ENCODE measurements at places on chromosomes 5 and 9.
A peak's percentile ranks its signal among the peaks of the same experiment; 100 is the strongest.

DNA sequence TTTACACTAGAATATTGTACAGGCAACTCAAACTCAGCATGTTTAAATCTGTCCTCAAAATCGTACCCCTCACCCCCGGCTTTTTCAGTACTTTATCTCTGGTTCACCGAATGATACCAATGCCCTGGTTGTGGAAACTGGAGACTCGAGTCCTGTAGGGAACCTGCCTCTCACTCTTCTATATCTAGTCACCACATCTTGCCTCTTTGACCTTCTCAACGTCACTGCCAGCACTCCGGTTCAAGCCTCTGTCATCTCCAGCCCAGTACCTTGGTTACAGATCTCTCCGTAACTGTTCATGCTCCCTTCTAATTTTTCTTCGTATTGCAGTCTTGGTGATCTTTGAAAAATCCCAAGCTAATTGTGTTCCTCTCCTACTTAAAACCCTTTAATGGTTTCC lies 6.7 kb downstream of the SLC44A1 start:
- DNase-seq: no peak

- DNase-seq: peak; percentile 71
These were observed 2.1 kb downstream of the SH2D3C start for GRCh38 chr9:127776195-127776923.

GRCh38 chr5:139799359-139799758 lies 3.8 kb downstream of the PSD2 start:
- no peak for DNase-seq

DNA sequence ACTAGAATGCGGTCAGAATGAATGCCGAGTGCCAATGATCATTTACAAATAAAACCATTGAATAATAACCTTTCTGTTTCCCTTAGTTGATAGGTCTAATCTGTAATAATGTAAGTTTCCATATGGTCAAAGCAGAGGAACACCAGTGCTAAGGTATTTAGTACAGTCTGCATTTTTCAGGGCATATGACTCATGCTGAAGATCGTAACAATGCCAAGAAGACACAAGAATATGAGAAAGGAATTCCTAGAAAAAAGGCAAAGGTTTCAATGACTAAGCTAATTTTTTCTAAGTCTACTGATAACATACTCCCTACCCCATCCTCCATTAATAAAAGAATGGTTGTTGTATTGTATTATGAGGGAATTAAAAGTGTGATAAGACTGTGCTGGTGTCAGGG lies 2.8 kb downstream of the OR1L8 start:
- DNase-seq: no peak

DNA sequence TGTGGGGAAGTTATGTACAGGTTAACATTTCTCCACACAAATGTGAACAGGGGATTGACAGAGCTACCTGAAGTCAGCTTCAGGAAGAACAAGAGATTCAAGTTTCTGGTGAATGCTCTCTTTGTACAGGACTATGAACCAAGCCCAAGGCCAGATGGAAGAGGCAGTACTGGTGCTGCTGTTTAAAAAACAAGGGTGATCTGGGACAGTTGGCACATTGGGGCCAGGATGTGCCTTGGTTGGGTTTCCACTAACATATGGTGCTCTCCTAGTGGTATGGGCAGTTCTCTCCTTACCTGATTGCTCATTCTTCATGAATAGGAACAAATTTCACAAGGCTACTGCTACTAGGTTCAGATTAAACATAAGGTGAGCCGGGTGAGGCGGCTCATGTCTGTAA lies 40.0 kb downstream of the MTMR12 start:
- no peak for DNase-seq

- no peak for DNase-seq
These were observed 69.6 kb upstream of the SLC30A5 start for GRCh38 chr5:69024241-69024651.

- DNase-seq: no peak
These were observed 53.5 kb downstream of the NEK6 start for GRCh38 chr9:124311283-124311682.

DNA sequence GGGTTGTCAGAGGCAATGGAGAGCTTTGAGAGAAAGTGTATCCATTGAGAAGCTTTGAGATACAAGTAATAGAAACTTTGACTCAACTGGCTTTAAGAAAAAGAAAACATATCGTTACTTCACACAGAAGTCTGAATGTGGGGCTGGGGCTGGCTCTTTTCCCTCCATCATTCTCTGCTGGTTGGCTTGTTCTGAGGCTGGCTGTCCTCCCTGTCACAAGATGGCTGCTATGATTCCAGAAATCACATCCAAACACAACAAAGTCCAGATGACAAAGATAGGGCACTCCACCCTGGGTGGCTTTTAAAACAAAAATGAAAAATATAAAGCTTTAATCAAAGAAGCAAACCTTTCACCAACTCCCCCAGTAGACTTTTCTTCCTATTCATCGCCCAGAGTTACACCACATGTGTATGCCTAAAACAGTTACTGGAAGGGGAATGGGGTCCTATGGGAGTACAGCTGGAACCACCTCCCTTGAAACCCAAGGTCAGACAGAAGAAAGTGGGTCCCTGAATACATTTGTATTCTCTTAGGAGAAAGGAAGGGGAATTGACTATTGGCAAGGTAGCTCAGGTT lies 284.3 kb downstream of the GAS1 start:
- DNase-seq: no peak

DNA sequence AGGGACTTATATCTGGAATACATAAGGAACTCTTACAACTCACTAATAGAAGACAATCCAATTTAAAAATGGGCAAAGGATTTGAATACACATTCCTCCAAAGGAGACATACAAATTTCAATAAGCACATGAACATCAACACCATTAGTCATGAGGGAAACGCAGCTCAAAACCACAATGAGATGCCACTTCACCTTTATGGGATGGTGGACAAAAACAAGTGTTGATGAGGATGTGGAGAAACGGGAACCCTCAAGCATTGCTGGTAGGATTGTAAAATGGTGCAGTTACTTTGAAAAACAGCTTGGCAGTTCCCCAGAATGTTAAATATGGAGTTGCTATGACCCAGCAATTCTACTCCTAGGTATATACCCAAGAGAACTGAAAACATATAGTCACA lies 72.7 kb upstream of the IER5L start:
- DNase-seq: no peak

- no peak for DNase-seq
These were observed 86.5 kb downstream of the ANGPTL2 start for GRCh38 chr9:127035948-127036347.

DNA sequence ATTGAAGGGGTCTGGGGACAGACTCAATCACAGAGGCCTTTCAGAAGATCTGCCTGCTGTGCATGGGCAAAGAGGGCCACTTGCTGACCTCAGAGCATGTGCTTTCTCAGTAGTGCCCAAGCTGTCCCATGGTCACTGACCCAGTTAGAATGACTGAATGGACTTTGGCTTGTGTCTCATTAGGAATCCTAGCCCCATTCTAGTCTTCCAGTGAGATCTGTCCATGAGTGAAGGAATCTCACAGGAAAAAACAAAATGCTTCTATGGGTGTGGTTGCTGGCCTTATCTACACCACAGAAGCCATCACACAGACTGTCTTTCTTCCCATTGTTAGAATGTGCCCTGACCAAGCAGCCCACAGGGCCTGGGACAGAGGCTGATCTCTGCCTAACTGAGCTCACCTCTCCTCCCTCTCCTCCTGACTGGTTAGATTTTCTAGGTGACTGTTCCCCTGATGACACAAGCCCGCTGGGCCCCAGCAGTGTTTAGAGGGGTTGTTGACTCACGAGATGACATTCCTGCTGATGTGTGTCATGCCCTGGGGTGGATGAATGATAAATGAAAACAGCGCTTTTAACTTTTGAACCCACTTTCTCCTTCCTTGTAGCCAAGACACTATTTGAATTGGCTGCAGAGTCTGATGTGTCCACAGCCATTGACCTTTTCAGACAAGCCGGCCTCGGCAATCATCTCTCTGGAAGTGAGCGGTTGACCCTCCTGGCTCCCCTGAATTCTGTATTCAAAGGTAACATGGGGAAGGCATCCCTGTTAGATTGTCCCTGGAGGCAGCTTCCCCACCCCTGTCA lies 24.8 kb downstream of the TGFBI start:
- DNase-seq: no peak

- DNase-seq: no peak
These were observed 312.3 kb upstream of the RIOK2 start for GRCh38 chr5:97495301-97495700.

GRCh38 chr9:121454972-121455371 lies 44.7 kb downstream of the GGTA1 start:
- DNase-seq: no peak

DNA sequence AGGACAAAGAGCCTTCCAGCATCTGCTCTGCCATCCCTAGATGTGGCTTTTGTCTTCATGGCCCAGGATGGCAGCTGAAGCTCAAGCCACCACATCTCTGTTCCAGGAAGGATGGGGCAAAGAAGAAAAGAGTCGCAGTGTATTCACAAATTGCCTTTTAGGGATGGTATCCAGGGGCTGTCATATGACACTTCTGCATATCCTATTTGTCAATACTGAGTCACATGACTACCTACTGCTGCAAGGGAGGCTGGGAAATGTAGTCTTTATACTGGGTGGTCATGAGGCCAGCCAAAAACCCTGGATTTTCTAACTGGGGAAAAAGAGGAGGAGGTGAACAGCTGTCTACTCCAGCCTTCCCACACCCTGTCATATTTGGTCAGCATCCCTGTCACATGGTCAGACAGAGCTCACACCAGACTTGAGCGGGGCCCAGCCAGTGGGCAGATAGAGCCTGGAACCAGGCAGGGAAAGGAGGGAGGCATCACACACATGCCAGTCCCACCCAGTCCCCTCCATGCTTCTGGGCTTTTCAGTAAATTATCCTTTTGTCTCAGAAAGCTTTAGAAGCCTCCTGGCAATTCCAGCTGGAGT lies 52.0 kb downstream of the OLFM1 start:
- DNase-seq: no peak

- DNase-seq: peak; percentile 13
These were observed 222.8 kb upstream of the KIF2A start for GRCh38 chr5:62083247-62083646.

DNA sequence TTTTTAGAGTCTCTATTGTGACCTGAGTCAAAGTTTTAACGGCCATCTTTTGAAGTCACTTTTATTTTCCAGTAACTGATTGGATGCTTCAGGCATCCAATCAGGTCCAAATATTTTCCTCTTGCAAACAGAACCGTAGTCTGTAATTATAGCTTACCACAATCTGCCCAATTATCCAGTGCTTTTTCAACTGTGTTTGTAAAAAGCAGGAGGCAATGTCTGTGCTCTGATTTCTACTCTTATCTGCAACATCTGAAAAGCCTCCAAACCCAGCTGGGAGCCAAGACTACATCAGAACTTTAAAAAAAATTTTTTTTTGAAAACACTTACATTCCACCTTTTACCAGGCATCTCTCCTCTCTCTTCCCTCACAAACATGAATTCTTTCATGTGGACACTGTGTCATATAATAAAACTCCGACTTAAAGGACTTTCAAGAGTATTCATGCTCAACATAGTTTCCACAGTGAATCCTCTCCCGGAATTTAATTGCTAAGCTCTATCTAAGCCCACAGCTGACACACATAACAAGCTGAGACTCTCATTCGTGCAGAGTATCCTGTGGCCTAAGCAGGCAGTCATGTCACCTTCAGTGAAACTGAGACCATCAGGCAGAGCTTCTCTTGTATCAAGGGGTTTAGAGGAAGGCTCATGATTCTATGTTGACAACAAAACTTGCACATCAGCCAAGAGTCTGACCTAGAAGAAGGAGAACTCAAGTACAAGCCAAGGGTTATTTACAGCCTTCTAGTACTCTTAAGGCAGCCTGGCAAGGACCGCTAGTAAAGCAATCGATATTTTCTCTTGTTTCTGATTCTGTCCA lies 272.7 kb downstream of the TLE1 start:
- DNase-seq: no peak

Measured in left lung (tissue), 14 donors.